ENCODE measurements at places on chromosomes 12 and 14. TPM values are rescaled to one million over a fixed set of nuclear protein-coding genes. Genes with fewer than 3 reads are reported as not detected.
A peak's percentile ranks its signal among the peaks of the same experiment; 100 is the strongest.

Gene RNASE3
- total RNA-seq, result not detected

Gene IRAK4
- total RNA-seq, result 20.1 TPM

DNA sequence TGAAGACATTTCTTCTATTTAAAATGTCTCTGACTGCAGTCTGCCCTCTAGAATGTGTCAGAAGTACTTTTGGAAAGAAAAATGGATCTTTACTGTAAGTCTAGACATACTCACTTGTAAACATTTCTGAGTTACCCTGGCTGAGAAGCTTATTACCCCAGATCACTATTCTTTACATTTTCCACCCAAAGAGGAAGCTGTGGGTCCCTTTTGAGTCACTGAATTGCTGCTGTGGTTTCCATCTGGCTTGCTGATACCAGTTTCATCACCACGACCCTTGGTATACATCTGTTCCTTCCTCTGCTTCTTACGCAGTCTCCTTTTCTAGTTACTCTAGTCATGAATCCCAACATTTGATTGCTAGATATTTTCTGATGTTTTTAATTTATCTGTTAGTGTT, 20.2 kb upstream of the CLEC4D start:
- peak; percentile 60 for DNase-seq

- no peak for DNase-seq
These were observed 1.1 kb downstream of the SYNJ2BP start for GRCh38 chr14:70415788-70416187.

DNA sequence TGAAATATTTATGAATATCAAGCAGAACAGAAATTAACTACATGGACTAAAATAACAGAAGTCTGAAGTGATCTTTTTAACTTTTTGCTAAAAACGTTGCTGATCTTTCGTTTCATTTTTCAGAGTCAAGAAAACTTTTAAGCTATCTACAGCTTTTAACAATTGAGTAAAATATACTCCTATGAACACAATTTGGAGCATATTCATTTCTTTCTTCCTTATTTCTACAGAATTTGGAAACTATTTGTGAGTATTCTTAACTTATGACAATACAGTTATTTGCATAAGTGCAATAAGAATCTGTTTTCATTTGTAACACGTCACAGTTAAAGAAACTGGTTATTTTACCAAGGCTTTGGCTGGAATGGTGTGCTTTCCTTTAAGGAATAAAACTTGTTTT, 21.0 kb upstream of the B4GALNT1 start:
- DNase-seq, result no peak

- DNase-seq, result no peak
These were observed 27.7 kb upstream of the CAND1 start for GRCh38 chr12:67241482-67241881.
